ENCODE measurements at places on chromosomes 2 and 18.

DNA sequence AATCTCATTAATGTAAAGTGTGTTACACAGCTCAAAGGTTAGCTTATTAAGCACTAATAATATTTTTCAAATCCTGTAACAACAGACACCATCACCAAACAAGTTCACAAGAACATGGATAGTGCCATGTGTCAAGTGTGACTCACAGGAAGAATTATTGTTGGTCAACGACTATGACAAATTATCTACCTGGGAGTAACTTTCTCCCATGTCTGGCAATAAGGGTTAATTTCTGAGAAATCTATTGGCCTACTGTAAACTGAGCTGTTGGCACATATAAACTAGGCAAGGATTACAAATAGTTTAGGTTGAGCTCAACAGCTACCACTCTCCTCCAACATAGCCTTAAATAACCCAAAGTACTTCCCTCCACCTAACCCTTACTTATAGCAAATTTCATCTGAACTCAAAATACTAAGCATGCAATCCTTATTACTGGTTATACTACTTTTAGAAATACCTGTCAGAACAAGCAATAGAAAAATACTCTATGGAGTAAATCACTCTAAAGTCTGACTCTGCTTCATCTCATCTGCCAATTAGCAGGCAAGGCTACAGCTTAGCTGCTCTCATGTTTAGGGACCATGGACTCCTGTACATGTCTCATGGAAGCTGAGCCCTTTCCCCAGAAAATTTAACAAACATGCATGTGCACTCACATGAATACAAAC, 223.0 kb downstream of the NBAS start:
- no peak for DNase-seq

GRCh38 chr2:230828272-230828961, 36.3 kb upstream of the ITM2C start:
- DNase-seq = no peak

- DNase-seq = no peak
Measured at GRCh38 chr2:221614274-221614673, 42.2 kb upstream of the EPHA4 start.

GRCh38 chr18:34483198-34483597, 226.9 kb upstream of the DTNA start:
- no peak for DNase-seq

GRCh38 chr2:232170396-232170795, 208.2 kb upstream of the ALPP start:
- no peak for DNase-seq

GRCh38 chr2:84537251-84537650, 21.0 kb downstream of the DNAH6 start:
- DNase-seq = no peak

DNA sequence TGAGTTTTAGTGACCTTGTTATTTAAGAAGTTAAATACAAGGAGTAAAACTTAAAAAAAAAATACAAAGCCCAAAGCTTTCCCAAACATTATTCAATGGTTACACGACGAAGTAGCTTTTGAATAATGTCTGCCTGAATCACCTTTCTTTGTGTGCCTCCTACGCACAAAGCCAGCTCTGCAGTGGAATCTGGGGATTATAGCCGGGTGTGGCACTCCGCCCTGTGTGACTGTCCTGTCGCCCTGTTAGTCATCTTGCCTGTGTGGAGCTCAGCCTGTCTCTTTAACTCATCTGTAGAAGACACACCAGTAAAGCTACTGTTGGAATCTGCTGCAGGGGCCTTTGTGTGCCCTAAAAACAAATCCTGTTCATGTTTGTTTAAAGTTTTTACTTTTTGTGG, 79.4 kb upstream of the TCF7L1 start:
- no peak for DNase-seq

DNA sequence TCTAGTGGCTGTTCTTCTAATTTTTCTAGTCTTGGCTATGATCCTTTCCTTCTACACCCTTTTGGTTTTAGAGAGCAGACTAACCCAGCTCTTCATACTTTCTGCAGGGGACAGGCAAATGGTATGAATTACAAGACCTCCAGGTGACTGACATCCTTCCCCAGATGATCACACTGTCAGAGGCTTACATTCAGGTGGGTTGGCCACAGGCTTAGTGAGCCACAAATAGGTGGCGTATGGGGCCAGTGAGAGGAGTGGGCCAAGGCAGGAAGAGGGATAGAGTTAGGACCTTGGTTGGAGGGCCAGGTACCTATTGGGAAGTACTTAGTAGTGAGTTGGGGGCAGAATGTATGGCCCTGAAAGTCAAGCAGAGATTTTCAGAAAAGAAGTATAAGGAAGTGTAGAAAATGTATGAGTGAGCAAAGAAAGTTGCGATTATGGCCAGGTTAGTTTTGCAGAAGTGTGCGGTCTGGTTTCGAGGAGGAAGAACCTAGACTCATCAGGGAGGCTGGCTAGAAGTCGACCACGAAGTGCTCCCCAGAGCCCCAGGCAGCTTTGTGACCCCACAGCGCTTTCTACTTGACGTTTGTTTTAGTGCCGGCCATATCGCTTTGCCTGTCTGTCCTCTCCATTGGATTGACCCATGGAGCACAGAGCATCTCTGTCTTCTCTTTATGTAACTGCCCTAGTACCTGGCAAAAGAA, 20.0 kb downstream of the SFTPB start:
- no peak for DNase-seq

DNA sequence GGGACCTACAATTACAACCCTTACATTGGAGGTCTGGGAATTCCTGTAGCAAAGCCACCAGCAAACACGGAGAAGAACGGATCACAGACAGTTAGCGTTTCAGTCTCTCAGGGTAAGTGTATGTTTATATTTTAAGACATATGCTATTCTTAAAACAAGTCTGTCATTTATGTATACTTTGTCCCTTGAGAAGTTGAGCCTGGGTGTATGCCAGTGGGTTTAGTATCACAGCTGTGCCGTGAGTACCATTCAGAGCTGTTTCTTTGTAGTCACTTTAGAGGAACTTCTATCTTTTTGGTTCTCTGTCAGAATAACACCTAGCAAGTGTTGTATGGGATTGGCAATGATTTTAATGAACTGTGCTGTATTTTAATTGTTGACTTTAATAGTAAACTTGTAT, 125.6 kb downstream of the BIRC6 start:
- DNase-seq = no peak

DNA sequence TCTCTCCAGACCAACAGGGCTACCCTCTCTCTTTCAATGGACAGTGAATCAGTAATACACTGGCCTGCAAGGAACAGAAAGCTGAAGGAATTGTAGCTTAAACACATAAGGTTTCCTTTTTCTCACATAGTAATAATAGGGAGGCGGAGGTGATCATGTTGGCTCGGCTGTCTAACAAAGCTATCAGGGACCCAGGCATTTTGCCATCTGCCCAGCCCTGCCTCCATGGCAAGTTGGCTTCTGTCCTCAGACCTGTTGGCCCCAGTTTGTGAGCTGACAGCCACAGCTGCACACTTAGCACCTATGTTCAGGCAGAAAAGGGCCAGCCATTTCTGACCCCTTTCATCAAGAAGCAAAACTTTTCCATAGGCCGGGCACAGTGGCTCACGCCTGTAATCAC, 2.0 kb upstream of the CHRNG start:
- no peak for DNase-seq

GRCh38 chr18:61333271-61333745, at the start of gene CDH20:
Gene CDH20 (plus strand): TSS chr18:61333430.
- DNase-seq = no peak

- no peak for DNase-seq
Measured at GRCh38 chr18:69777248-69777647, 170.4 kb downstream of the CD226 start.

- no peak for DNase-seq
Measured at GRCh38 chr2:200471928-200472645, 37.8 kb downstream of the KCTD18 start.

GRCh38 chr18:27585602-27586173, 400.6 kb upstream of the CHST9 start:
- DNase-seq = no peak

- no peak for DNase-seq
Measured at GRCh38 chr2:60872510-60872928, 8.9 kb upstream of the REL start.

GRCh38 chr2:191171708-191172355, 21.0 kb upstream of the STAT4 start:
- DNase-seq = no peak

- DNase-seq = no peak
Measured at GRCh38 chr2:206569470-206569869, 72.8 kb upstream of the FAM237A start.

DNA sequence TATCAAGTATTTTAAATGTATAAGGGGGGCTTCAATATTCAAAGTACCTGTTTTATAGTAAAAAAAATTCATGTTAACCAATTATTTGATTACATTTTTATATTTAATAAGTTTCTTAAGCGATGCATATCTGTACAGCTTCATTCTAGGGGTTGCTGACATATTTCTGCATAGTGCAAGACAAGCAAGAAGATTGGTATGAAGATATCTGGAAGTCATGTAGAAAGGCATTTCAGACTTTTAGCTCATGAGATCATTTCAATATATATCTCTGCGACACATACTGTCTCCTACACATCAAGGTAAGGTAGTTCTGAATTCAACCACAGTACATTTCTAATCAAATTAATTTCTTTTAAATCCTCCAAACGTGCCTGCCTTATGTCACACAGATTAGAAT, 73.1 kb downstream of the MEMO1 start:
- DNase-seq = no peak

- no peak for DNase-seq
Measured at GRCh38 chr2:200302940-200303727, 3.4 kb upstream of the SPATS2L start.
